Lower lobe of right lung (tissue), 2 donors: ENCODE measurements at places on chromosomes 11 and 22. TPM values are rescaled to one million over a fixed set of nuclear protein-coding genes. Genes with fewer than 3 reads are reported as not detected.

The MYO18B gene
- total RNA-seq, result not detected

DNA sequence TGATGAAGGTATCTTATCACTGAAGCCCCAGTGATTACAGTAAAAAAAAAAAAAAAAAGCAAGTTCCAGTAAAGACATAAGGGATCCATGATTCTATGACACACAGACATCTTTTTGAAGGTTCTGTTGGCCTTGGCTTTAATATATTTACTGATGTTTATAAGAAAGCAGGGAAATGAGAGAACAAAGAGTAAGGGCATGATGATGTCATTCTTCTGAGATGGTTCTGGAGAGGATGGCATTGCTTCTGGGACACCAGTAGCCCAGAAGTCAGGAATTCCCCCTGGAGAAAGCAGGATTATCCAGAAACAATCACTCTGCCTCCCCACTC is 233.6 kb downstream of the FAM76B start:
- H3K36me3 ChIP-seq, result no peaks in the 10 kb centered on the region
- DNase-seq, result no peak
- H3K27me3 ChIP-seq, result no peaks in the 10 kb centered on the region
- H3K4me3 ChIP-seq, result no peak overlapping the region
- H3K4me1 ChIP-seq, result no peaks in the 10 kb centered on the region
- H3K27ac ChIP-seq, result no peak overlapping the region

GRCh38 chr11:109963101-109963500 is 130.1 kb upstream of the ZC3H12C start:
- DNase-seq, result no peak
- H3K27ac ChIP-seq, result no peak overlapping the region
- H3K36me3 ChIP-seq, result no peaks in the 10 kb centered on the region
- H3K27me3 ChIP-seq, result no peaks in the 10 kb centered on the region

The SCN4B gene
- total RNA-seq, result 6.0 TPM

- H3K4me3 ChIP-seq, result no peak overlapping the region
- no peaks in the 10 kb centered on the region for H3K27me3 ChIP-seq
- no peak overlapping the region for H3K27ac ChIP-seq
- no peaks in the 10 kb centered on the region for H3K4me1 ChIP-seq
- DNase-seq, result no peak
- H3K36me3 ChIP-seq, result no peaks in the 10 kb centered on the region
Observed at GRCh38 chr11:6283453-6284023, 23.9 kb downstream of the CCKBR start.

The ZNF215 gene
- 2.3 TPM for total RNA-seq

GRCh38 chr11:133127741-133128140 is 404.6 kb downstream of the OPCML start:
- DNase-seq, result no peak
- H3K4me1 ChIP-seq, result no peaks in the 10 kb centered on the region
- H3K27me3 ChIP-seq, result peaks cover 6% of the 10 kb centered on the region
- H3K27ac ChIP-seq, result no peak overlapping the region
- H3K4me3 ChIP-seq, result no peak overlapping the region

The CDC45 gene
- 1.4 TPM for total RNA-seq

DNA sequence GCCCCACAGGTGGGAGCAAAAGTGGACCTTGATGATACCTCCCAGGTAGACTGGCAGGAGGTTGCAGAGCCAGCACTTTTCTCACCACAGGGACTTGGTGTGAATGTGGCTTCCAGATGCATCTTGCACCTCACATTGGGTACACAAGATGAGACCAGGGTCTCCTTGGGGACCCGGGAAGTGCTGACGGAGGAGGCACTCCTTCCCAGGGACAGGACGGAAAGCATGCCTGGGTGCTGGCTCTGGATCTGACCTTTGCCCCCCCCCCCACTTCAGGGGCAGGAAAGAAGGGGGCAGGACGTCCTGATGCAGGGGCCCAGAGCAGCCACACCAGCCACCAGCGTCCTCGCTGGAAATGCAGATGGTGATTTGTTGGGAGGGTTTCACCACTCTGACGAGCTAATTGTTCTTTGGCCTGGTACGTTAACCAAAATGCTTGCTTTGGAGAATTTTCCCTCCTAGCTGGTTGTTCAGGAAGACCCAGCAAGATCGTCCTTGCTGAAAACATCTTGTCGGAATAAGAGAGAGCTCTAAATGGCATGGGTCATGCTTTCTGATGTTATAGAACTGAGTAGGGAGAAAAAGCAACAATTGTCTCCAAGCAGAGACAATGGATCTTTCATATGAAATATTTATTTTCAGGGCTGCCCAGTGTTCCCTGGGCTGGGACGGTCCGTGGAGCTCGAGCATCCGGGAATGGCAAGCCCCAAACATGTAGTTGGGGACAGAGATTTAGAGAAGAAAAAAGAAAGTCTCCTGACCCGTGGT is 74.4 kb upstream of the PPARA start:
- peak; percentile 32 for DNase-seq
- H3K4me3 ChIP-seq, result peak overlapping the region; percentile 93
- peaks cover 64% of the 10 kb centered on the region for H3K4me1 ChIP-seq
- H3K27ac ChIP-seq, result peak overlapping the region; percentile 98
- H3K36me3 ChIP-seq, result peaks cover 20% of the 10 kb centered on the region

- no peaks in the 10 kb centered on the region for H3K36me3 ChIP-seq
- no peak for DNase-seq
- H3K27me3 ChIP-seq, result no peaks in the 10 kb centered on the region
- H3K27ac ChIP-seq, result no peak overlapping the region
- no peak overlapping the region for H3K4me3 ChIP-seq
Observed at GRCh38 chr11:7197469-7197868, 54.2 kb upstream of the SYT9 start.

The ZNRF3 gene
- 11.3 TPM for total RNA-seq

The GRM5 gene
- total RNA-seq, result 0.21 TPM

- peaks cover 6% of the 10 kb centered on the region for H3K27me3 ChIP-seq
- no peaks in the 10 kb centered on the region for H3K36me3 ChIP-seq
- H3K4me1 ChIP-seq, result no peaks in the 10 kb centered on the region
- no peak overlapping the region for H3K27ac ChIP-seq
- DNase-seq, result no peak
Observed at GRCh38 chr22:48753752-48754517, 1073.7 kb downstream of the BRD1 start.

DNA sequence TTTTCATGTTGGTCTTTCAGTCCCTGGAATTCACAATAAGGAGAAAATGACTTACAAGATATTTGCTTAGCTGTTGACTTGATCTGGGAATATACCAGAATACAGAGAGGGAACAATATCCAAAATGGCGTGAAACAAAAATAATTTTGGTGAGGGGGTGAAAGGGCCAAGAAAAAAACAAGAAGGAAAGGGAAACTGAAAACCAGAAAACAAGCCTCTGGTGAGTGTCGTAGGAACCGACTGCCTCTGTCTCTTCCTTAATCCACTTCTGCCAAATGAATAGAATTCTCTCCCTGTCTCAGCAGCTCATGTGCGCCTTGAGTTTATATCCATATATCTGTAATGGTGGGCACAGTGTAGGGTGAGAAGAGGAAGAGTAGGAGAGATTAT is 367.6 kb downstream of the ETS1 start:
- no peaks in the 10 kb centered on the region for H3K27me3 ChIP-seq
- no peaks in the 10 kb centered on the region for H3K4me1 ChIP-seq
- H3K27ac ChIP-seq, result no peak overlapping the region
- DNase-seq, result no peak
- no peaks in the 10 kb centered on the region for H3K36me3 ChIP-seq

GRCh38 chr11:665062-665703 is 28.1 kb downstream of the DRD4 start:
- H3K27ac ChIP-seq, result no peak overlapping the region
- H3K4me3 ChIP-seq, result no peak overlapping the region
- H3K27me3 ChIP-seq, result no peaks in the 10 kb centered on the region

GRCh38 chr11:66008468-66009101 is 3.2 kb upstream of the CST6 start:
- no peak overlapping the region for H3K4me3 ChIP-seq
- DNase-seq, result no peak
- peaks cover 18% of the 10 kb centered on the region for H3K4me1 ChIP-seq
- H3K27me3 ChIP-seq, result peaks cover 18% of the 10 kb centered on the region
- no peak overlapping the region for H3K27ac ChIP-seq

The LGR4 gene
- total RNA-seq, result 7.5 TPM

The TEX54 gene
- total RNA-seq, result not detected

DNA sequence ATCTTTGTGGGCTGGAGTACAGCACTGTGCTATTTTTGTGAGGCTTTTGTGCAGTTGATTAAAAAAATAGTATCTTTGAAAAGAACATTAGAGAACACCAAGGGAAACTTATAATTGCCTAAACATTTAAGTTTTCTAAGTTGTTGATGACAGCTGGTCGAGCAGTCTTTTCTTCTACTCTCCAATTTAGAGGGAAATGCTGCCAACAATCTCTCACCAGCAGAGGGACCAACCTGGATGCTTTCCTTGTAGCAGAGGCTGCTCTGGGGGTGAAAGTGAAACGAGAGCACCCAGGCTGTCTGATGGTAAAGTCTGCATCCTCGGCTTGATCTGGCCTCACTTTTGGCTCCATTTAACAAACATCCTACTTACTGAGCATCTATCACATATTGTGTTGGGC is 1286.5 kb upstream of the TENM4 start:
- H3K4me1 ChIP-seq, result no peaks in the 10 kb centered on the region
- no peaks in the 10 kb centered on the region for H3K36me3 ChIP-seq
- no peak for DNase-seq
- H3K4me3 ChIP-seq, result no peak overlapping the region
- no peaks in the 10 kb centered on the region for H3K27me3 ChIP-seq

DNA sequence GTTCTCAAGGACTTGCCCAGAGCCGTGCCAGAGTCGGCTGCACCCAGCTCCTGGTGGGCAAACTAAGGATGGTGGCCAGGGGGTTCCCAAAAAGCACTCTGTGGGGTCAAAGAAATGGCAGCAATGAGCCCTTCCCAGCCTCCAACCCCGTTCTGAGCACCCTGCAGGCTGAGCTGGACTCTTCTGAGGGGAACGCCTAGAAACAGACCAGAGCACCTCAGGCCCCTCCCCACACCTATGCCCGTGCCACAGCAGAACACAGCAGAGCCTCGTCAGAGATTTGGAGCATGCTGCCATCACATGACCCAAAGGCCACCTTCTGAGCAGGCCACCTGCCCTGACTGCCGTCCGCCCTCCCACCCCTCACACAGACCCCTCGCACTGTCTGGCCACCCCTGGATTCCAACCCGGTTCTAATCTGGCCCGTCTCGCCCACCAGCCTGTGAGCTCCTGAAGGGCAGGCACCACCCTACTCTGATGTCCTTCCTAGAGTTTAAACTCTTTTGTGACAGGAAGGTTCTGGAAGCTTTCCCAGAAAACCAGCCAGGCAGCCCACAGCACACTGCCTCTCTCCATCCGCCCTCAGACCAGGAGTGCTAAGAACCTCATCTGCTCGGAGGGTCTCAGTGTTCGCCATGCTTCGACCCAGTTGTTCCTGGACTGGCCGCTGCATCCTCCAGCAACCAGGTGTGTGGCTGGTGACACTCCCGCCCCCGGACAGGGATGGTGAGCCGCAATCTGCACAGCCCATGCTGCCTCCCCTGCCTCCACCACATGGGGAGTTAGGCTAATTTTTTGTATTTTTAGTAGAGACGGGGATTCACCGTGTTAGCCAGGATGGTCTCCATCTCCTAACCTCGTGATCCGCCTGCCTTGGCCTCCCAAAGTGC is 97.6 kb downstream of the CELSR1 start:
- H3K27me3 ChIP-seq, result no peaks in the 10 kb centered on the region
- peaks cover 9% of the 10 kb centered on the region for H3K4me1 ChIP-seq
- no peak for DNase-seq
- no peak overlapping the region for H3K4me3 ChIP-seq
- H3K36me3 ChIP-seq, result peaks cover 7% of the 10 kb centered on the region

DNA sequence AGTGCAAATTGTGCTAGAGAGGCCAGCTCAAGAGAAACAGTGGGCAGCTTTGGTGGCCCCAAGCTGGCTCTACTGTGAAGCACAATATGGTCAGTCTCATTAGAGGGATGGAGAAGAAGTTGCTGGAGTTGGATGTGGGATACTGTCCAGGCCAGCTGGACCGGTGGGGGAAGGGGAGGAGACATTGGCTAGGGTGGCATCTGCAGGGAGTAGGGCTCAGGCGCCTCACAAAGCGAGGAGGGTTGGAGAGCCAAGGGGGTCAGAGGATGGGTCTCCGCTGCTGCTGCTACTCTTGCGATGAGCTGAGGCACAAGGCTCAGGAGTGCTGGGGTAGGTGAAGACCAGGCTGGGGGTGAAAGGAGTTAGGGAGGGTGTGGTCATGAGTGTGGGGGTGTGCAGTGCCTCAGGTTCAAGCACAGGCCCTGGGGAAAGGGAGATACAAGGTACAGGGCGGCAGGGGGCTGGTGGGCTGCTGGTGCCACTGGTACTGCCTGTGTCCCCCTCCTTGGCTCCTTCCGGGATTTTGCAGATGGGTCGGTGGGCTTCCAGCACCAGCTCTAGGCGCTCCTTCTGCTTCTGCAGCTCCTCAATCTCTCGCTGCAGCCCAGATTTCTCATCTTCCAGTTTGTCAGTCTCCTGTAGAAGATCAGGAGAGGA is 2.3 kb downstream of the CCDC85B start:
- H3K4me3 ChIP-seq, result peak overlapping the region; percentile 88
- H3K27me3 ChIP-seq, result no peaks in the 10 kb centered on the region
- H3K27ac ChIP-seq, result peak overlapping the region; percentile 98
- H3K36me3 ChIP-seq, result no peaks in the 10 kb centered on the region

DNA sequence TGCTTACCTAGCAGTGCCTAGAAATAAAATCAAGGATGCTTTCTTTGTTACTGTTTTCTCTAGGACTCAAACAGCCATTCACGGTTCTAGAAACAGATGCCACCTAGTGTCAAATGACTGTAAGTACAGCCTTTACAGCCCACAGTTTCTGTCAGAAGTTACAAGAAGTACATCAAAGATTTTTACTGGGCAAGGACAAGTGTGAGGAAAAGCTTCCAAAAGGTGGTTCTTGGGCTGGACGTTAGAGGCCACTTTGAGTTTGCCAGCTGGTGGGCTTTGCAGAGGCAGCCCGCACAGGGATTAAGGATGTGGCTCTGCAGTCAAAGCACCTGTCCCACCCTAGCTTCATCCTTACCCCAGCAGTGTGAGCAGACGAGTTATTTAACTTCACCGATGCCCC is 6.9 kb downstream of the KMT5B start:
- no peak overlapping the region for H3K4me3 ChIP-seq
- H3K4me1 ChIP-seq, result peaks cover 82% of the 10 kb centered on the region
- H3K27me3 ChIP-seq, result no peaks in the 10 kb centered on the region
- H3K36me3 ChIP-seq, result no peaks in the 10 kb centered on the region

The OR2AG2 gene
- total RNA-seq, result 0.09 TPM
